ENCODE measurements at places on chromosomes 16 and 17.

DNA sequence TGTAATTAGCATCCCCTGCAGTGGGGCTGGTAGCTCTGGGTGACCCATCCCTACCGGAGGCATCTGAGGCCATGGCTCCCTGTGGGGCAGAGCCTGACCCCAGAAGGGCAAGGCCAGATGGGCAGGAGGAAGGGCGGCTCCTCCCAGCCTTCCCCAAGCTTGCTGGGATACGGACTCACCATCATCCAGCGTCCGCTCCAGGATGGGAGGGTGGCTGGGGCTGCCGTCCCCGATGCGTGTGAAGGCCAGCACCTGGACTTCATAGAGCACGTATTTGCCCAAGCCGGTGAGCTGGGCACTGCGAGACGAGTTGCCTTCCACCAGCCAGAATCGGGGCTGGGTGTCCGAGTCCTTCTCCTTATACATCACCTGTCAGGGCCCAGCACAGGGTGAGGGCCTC is 81.6 kb upstream of the CDC42EP4 start:
- no peak for DNase-seq

GRCh38 chr17:80485846-80486245 is 9.4 kb upstream of the NPTX1 start:
- no peak for DNase-seq

DNA sequence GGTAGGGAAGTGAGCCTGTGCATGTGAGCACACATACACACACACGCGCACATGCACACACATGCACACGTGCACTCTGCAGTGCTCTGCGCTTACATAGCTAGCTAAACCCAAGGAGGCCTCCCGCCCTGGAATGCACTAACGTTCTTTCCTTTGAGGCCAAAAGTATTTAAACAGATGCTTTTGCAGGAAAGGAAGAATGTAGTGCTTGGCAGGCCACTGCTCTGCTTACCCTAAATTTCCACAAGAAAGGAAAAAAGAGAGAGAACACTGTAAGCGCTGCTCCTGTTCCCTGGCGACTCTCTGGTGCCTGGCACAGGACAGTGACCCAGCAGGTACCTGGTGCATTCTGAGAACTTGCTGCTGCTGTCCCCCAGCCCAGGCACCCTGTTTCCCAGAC is 31.3 kb upstream of the MRPS23 start:
- DNase-seq: no peak

DNA sequence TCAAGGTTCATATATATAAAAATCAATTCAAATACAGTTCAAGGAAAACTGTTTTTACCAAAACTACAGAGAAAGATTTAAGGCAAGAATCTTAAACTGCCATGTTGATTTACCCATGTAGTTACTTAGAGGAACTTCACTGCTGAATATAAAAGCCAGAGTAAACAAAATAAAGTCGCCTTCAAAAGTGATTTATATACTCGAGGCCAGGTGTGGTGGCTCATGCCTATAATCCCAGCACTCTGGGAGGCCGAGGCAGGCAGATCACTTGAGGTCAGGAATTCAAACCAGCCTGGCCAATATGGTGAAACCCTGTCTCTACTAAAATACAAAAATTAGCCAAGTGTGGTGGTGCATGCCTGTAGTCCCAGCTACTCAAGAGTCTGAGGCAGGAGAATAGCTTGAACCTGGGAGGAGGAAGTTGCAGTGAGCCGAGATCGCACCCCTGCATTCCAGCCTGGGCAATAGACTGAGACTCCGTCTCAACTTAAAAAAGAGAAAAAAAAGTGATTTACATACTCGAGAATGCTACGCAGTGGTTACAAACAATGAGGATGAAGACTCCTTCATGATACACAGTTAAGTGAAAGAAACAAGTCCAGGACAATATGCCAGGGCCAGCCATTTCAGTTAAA is 54.1 kb upstream of the CNEP1R1 start:
- DNase-seq: no peak

GRCh38 chr17:74049167-74049966 is 154.1 kb upstream of the RPL38 start:
- DNase-seq: no peak

DNA sequence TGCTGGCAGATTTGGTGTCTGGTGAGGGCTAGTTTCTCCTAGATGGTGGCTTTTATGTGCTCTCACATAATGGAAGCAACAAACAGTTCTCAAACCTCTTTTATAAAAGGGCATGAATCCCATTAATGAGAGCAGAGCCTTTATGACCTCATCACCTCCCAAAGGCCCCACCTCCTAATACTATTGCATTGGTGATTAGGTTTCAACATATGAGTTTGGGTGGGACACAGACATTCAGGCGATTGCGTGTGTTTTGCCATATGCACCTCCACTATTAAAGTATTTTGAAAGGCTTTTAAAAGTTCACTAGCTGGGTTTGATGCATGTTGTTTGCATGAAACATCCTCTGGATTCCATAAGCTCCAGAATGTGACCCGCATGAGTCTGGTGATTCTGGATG is 24.4 kb upstream of the DNAJA2 start:
- DNase-seq: no peak

DNA sequence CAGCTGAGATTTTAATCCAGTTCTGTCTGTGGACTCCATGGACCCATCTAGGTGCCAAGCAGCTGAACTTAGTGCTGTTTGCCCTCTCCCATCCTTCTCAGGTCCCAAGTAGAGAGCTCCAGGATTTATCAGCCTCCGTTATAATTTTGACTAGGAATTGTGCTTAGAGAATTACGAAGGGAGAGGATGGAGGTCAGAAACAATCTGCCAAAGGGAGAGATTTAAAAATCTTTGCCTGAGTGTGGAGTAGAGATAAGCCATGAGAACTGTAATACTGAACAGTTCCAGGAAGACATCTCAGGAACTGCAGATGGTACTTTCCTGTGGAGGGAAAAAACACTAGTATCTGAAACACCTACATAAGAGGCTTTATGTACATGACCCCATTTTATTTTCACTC is 27.0 kb downstream of the CEP95 start:
- no peak for DNase-seq

DNA sequence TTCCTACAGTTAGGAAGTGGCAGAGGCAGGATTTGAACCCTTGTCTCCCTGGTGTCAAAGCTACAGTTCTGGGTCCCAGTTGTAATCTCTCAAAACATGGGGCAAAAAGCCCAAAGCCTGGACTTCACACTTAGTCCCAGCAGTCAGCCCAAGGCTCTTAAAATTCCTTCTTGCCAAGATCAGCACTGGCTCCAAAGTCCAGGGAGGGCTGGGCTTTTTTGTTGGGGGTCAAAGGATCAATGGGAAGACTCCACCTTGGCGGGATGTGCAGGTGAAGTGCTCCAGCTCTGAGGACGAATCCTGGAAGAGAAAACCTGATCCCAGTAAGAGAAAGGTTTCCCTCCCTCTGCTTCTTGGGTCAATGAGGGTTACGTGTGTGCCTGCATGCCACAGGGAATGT is 195.5 kb downstream of the HAPSTR1 start:
- no peak for DNase-seq

GRCh38 chr16:54362591-54363206 is 76.1 kb upstream of the IRX3 start:
- DNase-seq: no peak

- DNase-seq: no peak
Observed at GRCh38 chr17:78819402-78819801, 21.2 kb downstream of the USP36 start.

- DNase-seq: peak; percentile 85
Observed at GRCh38 chr17:44210342-44211192, 8.9 kb downstream of the UBTF start.

DNA sequence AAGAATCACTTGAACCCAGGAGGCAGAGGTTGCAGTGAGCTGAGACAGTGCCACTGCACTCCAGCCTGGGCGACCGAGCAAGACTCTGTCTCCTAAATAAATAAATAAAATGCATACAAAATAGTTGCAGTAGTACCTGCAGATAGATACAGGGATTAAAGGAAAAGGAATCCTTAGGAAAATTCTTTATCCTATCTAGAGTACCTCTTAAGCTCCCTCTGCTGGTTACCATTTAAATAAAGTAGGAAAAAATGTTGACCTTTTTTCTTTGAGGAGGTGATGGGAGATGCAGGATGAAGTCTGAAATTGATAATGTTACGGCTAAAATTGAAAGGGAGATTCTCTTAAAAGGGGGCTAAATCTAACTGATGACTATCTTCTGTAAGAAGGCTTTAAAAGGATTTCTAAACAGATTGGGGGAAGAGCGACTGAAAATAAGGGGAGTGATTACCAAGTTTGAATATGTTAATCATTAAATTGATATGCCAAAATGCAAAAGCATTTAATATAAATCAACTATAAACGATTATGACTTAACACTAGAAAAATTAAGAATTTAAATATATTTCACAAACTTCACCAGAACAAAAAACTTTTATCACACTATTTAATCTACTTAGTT is 29.4 kb downstream of the C16orf87 start:
- DNase-seq: no peak

Data from T follicular helper cell (primary cell).